Stimulated activated naive CD4-positive, alpha-beta T cell (primary cell): ENCODE measurements at places on chromosomes 4 and X.

- DNase-seq = no peak
Observed at GRCh38 chr4:17670423-17670822, 56.0 kb downstream of the MED28 start.

DNA sequence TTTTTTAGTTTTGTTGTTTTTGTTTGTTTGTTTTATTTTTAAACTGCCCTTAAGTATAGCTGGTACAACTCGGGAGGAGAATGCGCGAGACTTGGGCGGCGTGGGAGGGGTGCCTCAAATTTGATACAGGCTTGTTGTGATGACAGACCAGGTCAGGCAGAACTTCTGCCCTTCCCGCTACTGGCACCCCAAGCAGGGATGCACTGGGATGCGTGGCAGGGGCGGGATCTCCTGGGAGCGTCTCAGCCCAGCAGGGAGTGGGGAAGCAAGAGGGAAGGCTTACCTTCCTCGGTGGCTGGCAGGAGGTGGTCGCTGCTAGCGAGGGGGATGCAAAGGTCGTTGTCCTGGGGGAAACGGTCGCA, 851 bp downstream of the SFRP2 start:
- no peak for DNase-seq

- no peak for DNase-seq
Observed at GRCh38 chr4:10608501-10609219, 75.9 kb downstream of the CLNK start.

DNA sequence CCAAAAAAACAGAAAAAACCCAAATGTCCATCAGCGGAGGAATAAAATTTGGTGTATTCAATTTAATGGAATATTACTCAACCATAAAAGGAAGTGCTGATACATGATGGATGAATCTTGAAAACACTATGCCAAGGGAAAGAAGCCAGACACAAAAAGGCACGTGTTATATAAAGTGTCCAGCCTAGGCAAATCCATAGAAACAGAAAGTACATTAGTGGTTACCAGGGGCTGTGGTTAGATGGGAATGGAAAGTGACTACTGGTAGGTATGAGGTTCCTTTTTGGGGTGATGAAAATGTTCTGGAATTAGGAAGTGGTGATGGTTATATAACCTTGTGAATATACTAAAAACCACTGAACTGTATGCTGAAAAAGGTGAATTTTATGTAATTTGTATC, 3.5 kb upstream of the CDKL2 start:
- no peak for DNase-seq

DNA sequence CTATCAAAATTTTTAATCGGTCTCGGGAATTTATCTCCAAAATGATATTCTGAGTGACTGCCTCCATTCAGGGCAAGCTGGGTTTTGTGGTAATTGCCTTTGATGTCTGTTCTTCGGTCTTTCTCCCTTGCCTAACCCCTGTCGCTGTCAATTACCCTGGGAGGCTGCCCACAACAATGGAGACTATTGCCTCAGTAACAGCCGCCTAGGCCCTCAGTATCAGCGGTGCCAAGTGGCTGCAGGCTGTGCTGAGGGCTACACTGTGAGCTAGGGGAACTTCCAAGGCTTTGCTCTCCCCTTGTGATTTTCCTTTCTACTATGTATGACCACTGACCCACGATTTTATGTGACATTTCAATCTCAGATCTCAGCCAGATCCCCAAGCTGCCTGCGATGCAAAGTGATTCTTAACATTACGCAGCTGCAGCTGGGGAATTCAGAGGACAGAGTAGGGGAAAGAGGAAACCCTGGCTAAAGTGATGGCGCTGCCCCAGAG, 36.3 kb upstream of the REST start:
- DNase-seq = no peak

- DNase-seq = no peak
Observed at GRCh38 chr4:3687538-3687937, 78.6 kb upstream of the ADRA2C start.

- DNase-seq = no peak
Observed at GRCh38 chr4:81627590-81627989, 155.9 kb upstream of the RASGEF1B start.

- DNase-seq = no peak
Observed at GRCh38 chr4:36249610-36250009, 5.3 kb upstream of the ARAP2 start.

GRCh38 chr4:3406021-3406420, 35.7 kb upstream of the HGFAC start:
- DNase-seq = no peak

DNA sequence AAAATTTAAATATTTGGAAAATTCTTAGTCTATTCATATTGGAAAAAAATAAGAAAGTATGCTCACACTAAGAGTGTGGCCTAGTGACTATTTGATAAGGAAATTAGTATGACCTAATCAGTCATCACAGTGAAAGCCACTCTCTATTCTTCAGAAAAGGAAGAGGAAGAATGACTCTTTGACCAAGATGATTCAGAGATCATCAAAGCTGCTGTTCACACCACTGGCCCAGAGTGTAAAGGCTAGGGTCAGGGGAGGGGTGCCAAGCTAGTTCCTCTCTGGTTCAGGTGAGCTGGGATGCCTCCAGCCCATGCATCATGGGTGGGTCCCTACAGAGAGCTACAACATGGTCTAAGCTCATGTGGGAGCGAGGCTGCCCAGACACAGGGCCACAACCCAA, 396.9 kb upstream of the NDST3 start:
- DNase-seq = no peak

- no peak for DNase-seq
Observed at GRCh38 chrX:10979956-10980355, 131.2 kb upstream of the HCCS start.

GRCh38 chr4:103372002-103372558, 173.9 kb upstream of the CENPE start:
- no peak for DNase-seq

DNA sequence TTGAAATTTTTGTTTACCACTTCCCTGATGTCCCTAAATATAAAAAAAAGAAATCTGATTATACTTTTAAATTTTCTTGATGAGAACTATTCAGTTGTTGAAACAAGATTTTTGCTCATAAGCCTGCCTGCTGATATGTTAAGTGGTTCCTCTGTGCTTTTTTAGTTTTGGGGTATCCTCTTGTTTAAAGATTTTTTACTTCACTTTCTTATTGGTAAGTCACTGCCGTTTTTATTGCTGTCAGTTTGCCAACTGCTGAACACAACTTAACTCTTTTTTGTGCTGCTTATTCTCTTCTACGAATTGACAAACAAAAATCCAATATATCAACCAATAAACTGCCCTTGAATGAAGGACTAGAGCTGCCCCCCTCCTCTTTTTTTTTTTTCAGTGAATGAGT, 39.5 kb downstream of the GUCY1A1 start:
- DNase-seq = no peak

- DNase-seq = no peak
Observed at GRCh38 chr4:82522472-82522871, 39.3 kb downstream of the TMEM150C start.

- no peak for DNase-seq
Observed at GRCh38 chr4:185512516-185512915, 22.8 kb downstream of the PDLIM3 start.

GRCh38 chr4:173211222-173211621, 42.6 kb downstream of the GALNT7 start:
- no peak for DNase-seq

- no peak for DNase-seq
Observed at GRCh38 chrX:69501429-69501828, 2.7 kb upstream of the NALF2 start.

DNA sequence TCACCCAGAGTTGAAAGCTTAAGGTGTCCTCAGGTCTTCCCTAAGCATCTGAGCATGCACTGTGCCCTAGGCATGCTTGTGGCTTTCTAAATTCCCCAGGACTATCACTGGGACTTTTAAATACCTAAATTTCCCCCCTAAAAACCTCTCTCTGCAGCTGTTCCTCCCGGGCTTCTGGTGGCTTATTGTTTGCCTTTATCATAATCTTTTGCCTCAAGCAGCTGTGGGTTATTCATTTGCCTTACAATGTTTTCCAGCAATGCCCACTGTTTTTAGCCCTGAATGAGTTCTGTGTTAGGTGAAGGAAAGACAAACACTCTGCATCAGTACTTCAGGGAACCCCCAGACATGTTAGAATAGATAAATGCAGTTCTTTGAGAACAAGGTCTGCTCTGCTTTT, 455.0 kb downstream of the ZIC3 start:
- no peak for DNase-seq

- DNase-seq = no peak
Observed at GRCh38 chrX:40721489-40722106, 13.7 kb downstream of the MED14 start.

- DNase-seq = no peak
Observed at GRCh38 chrX:14697451-14697850, 168.1 kb downstream of the GLRA2 start.

DNA sequence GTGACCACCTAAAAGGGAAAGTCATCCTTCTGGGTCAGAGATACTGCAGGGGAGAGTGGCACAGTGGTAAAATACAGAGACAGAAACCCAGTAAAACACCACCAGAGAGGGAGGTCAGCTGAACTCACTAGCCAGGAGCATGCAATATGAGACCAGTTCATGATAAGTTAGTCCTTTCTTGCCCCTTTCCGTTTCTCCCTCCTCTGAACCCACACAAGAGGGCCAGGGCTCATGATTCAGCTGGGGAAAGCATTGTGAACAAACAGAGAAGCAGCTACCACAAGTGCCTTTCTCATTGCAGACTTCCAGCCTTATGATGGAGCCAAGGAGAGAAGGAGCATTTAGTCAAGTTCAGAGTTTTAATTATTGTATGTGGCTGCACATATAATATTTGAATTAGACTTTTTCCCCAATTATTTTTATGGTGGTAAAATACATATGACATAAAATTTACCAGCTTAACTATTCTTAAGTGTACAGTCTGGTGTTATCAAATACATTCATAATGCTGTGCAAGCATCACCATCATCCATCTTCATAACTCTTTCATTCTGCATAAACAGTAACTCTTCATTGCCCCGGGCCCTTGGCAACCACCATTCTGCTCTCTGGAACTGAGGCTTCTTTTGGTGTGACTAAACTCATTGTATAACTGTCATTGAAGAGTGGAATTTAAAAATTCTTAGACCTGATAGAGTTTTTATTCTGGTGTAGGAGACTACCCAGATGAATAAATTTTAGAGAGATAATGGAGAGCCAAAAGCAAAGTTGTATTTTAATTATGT, 114.6 kb downstream of the DDIT4L start:
- DNase-seq = no peak

GRCh38 chr4:27791640-27792039, 931.0 kb downstream of the STIM2 start:
- no peak for DNase-seq

DNA sequence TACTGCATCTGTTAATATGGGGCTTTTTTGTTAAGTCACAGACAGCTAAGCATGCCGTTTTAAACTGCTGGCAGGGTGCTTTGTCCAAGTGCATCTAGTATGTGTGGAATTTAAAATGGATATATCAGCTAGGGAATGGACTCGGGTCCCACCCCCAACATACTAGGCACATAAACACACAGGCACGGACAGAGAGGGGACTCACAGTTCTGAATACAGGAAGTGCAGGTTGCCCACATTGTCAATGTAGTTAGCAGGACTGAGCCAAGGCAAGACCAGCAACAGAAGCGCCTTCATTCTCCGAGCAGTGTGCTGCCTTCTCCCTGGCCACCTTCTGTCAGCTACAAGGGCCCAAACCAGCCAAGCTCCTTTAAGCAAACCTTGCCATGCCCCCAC, 33.6 kb downstream of the LNX1 start:
- DNase-seq = no peak

GRCh38 chr4:153244969-153245368, 40.7 kb downstream of the TRIM2 start:
- DNase-seq = no peak

- DNase-seq = no peak
Observed at GRCh38 chr4:7145291-7145934, 46.9 kb upstream of the SORCS2 start.

- DNase-seq = no peak
Observed at GRCh38 chrX:44915361-44915868, 42.4 kb downstream of the KDM6A start.

DNA sequence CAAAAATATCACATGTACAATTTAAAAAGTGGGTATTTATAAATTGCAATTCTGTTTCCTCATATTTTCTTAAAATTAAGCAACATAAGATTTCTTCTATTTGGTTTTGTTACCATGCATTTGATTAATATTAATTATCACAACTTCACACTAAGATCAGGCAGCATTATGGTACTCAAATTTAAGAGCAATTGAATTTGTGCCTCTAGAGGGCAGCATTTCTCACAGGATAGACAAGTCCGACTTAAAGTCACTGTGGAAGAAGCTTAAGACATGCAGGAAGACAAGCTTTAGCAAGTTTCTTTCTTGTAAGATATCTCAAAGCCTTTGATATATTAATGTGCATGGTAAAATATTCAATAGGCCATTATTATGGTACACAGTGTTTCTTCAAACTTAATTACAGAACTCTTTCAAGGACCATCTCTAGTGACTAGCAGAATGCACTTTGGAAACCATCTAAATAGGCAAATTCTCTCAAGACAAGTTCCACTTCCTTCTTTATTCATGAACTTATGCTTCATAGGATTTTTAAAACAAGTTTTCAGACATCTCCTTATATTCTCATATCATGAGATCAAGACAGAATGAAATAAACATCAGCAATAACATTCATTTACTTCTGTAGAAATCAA, 35.0 kb downstream of the FBXW7 start:
- DNase-seq = peak; percentile 59

- peak; percentile 23 for DNase-seq
Observed at GRCh38 chr4:80365928-80366327, 30.4 kb downstream of the CFAP299 start.

GRCh38 chr4:68683034-68683433, 12.6 kb upstream of the UGT2B15 start:
- DNase-seq = no peak

DNA sequence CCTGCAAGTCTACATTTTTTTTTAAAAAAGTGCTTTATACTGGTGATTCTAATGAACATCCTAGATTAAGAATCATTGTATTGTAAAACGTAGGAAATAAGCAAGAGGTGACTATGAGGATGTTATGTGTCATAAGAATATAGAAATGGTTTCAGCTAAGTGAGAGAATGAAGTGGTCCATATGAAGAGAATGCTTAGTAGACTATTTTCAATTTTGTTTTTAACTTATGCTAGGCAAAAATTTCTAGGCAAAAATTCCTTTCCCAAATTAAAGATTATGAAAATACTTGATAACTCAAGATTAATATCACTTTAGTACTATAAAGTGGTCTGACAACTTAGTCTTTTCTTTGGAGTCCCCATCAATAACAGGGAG, 825 bp downstream of the DYNLT3 start:
- no peak for DNase-seq

- DNase-seq = no peak
Observed at GRCh38 chr4:93351846-93352245, 476.7 kb upstream of the ATOH1 start.

DNA sequence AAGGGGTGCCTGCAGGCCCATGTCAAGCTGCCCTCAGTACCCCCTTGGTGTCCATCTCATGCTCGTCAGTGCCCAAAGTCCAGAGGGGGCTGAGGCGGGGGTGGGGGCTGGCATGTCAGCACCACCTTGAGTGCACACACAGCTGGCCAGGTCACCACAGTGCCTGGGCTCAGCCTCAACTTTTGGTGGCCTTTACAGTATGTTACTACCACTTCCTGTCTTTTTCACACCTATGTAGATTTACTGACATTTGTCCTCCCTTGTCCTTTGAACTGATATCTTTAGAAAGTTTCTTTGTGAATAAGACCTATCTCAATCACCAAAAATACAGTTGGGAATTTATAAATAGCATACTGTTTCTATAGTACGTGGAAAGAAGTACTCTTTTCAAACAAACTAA, 58.7 kb upstream of the NPNT start:
- DNase-seq = no peak

- DNase-seq = no peak
Observed at GRCh38 chr4:156803056-156803455, 168.5 kb downstream of the PDGFC start.
